ENCODE measurements at places on chromosomes 11 and 22.

DNA sequence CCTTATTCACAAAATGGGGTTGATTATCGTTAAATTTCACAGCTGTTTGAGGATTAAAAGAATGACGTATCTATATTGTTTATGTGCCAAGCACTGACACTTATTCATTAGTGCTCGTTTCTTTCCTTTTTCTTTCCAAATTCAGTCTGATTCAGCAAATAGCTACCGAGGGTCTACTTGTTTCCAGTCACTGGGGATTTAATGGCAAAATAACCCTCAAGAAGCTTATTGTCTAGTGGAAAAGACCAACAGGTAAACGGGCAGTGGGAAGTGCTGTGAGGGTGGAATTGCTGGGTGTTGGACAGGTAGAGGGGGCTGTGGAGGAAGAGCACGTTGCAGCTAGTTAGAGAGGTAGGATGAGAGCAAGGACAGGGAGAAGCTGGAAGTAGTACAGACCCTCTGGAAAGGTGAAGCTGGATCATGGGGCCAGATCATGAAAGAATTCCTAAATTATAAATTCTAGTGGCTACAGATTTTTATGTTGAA is 48.3 kb upstream of the BIRC3 start:
- no peak for DNase-seq

DNA sequence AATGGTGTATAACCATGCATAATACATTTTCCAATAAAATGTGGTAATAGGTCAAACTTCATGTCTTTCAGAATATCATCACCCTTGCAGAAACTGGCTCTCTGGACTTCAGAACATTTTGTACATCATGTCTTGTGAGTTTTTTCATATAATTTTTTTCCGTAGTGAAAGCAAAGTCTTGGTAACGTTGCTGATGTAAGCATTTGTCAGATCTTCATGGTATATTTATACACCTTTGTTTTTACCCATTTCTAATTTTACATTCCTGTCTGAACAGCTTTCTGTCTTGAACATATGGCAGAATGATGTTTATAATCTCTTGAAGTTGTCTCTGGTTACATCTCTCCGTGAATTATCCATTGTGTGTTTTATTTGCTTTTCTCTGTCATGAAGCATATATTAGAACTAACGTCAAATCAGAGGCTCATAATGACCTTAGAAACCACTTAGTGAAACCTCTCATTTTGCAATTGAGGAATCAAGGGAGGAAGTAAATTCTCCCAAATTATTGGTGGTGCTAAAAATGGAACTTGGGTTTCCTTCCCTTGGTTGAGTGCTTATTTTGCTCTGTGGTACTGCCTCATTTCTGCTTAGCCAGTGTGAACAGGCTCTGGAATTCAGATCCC is 37.4 kb downstream of the CSRP3 start:
- DNase-seq: no peak

DNA sequence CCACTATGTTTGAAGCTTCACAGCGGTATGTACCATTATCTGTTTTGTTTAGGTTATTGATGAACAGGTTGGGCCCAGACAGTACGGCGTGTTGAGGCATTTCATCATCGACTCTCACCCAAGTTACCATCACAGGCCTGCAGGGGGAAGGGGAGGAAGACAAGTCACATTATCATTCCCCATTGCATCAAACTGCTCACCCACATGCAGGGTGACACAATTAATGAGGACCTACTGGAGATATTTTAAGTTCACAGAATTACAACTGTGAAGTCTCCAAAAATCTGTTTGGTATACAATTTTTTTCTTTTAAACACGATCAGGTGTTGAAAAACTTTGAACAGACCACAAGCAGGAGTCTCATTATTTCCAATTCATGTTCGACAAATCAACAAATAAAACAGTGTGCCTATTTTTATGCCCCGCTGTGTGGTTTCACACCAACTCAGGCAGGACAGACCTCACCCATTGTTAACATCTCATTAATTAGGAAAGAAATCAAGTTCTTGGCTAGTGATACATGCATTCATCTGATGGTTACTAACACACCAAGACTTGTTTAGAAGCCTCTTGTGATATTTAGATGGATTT is 289.5 kb downstream of the CADM1 start:
- no peak for DNase-seq

GRCh38 chr11:76523147-76523546 is 78.3 kb downstream of the EMSY start:
- DNase-seq: no peak

- DNase-seq: no peak
Observed at GRCh38 chr11:101034076-101034475, 95.5 kb downstream of the PGR start.

GRCh38 chr11:44494785-44495184 is 70.7 kb upstream of the CD82 start:
- no peak for DNase-seq

DNA sequence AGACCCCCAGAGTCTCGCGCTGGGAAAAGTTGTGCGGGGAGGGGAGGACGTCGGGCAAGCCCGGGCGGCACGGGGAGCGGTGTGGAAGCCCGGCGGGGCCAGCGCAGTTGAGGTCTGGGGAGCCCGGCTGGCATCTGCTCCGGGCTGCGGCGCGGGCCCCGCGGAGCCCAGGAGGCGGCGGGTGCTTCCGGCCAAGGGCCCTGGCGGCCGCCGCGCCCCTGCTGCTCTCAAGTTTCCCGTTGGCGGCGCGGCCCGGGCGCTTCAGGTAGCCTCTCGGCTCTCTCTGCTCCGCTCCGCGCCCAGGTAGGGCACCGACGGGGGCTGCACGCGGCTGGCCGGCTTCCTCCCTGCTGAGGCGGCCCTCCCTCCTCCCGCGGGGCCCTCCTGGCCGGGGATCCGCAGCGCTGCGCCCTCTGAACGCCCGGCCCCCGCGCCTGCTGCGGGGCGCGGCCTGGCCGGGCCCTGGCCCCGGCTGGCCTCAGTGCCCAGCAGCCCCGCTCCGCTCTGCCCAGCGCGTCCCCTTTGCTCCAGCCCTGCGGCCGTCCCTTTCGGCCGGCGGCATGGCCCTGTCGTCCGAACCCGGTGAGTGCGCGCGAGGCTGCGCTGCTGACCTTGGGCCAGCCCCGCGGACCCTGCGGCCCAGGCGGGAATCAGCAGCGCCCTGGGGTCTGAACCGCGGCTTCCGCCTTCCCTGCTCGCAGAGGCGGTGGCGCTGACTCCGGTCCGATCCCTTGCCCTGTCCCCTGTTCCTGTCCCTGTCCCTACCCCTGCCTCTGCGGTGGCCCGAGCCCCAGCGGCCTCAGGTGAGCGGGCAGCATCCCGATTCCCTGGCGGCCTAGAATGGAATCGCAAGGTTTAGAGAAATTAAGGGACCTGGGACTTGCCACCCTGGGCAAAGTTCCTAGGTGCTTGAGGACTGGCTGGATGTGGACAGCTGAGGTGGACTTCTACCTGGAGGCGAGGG is 4.3 kb upstream of the AMPD3 start:
- peak; percentile 68 for DNase-seq

DNA sequence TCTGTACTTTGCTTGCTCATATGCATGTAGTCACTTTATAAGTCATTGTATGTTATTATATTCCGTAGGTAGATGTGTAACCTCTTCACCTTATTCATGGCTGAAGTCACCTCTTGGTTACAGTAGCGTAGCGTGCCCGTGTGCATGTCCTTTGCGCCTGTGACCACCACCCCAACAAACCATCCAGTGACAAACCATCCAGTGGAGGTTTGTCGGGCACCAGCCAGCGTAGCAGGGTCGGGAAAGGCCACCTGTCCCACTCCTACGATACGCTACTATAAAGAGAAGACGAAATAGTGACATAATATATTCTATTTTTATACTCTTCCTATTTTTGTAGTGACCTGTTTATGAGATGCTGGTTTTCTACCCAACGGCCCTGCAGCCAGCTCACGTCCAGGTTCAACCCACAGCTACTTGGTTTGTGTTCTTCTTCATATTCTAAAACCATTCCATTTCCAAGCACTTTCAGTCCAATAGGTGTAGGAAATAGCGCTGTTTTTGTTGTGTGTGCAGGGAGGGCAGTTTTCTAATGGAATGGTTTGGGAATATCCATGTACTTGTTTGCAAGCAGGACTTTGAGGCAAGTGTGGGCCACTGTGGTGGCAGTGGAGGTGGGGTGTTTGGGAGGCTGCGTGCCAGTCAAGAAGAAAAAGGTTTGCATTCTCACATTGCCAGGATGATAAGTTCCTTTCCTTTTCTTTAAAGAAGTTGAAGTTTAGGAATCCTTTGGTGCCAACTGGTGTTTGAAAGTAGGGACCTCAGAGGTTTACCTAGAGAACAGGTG is 11.1 kb downstream of the CCND1 start:
- no peak for DNase-seq

GRCh38 chr22:24335496-24335895 is 64.9 kb downstream of the SPECC1L start:
- DNase-seq: no peak

DNA sequence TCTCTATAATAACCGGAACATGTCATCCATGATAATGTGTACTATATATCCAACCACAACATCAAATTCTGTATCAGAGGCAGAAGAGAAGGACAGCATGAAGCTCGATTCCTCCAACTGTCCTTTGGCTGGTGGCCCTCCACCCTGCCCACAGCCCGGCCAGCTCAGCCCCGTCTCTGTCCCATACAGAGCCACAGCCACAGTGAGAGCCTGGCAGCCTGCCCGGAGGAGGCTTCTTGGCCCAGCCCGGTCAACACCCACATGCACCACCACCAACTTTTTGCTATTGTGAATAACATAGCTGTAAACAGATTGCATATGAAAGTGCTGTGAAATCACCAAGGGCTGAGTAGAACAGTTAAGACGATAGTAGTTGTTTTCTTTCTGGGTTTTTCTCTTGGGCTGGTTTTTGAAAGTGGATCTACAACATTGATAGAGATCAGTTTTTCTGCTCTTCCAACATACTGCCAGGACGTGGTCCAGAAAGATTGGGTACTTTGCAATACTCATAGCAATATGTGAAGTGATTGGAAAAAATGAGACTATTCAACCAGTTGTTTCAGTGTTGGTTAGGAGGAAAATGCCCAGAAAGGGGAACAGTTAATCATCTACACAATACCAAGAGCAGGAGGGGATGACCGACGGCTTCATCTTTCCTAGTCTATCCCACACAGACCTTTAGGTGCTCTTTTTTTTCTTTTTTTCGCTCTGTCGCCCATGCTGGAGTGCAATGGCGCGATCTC is 6.9 kb upstream of the TUBA8 start:
- peak; percentile 43 for DNase-seq

GRCh38 chr11:77402218-77402556 is 71.7 kb downstream of the PAK1 start:
- DNase-seq: no peak

GRCh38 chr22:24153353-24153752 is 27.9 kb upstream of the SUSD2 start:
- DNase-seq: peak; percentile 56

DNA sequence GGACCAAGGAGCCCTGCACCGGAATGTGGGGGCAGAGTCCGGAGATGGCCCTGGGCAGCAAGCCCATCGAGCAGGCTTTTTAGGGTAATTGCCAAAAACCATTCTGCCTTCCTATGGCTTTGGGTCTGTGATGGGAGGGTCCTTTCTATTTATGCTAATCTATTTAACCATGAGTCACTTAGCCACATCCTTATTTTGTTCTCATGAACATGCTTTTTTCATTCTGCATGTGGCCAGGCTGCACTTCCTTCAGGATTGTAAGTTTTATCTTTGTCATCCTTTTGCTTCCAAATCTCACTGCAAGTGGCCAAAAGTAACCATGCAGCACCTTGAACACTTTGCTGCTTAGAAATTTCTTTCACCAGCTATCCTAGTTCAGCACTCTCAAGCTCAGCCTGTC is 88.3 kb downstream of the EFCAB6 start:
- no peak for DNase-seq

DNA sequence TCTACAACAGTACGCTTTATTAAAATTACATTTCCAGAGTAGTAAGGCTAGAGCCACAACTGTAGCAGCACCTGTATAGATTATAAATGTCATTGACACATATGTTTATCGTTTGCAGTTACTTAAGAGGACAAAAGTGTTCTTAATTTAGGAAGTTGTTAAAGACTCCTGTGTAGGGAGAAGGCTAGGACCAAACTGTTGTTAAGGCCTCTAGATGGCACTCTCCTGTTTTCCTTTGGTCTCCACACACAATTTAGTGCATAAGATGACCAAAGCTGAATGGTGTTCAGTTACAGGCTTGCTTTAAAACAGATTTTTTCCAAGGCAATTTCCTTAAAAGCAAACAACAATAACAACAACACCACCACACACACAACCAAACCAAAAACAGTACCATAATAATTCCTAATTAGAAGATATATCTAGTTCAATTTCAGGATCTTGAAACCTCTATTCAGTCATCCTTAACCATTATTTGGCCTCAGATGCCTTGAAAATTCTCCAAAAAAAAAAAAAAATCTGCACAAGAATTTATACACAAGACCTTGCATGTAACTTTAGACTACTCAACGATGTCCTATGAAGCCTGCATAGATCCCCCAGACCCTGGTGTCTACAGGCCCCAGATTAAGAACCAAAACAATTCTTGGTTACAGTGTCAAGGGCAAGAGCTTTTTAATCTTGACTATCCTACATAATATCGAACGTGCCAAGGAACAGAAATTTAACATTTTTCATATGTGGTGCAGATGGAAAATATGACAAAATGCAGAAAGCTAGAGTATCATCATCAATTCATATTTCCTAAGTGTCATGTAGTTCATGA is 42.6 kb upstream of the APOA1 start:
- no peak for DNase-seq

DNA sequence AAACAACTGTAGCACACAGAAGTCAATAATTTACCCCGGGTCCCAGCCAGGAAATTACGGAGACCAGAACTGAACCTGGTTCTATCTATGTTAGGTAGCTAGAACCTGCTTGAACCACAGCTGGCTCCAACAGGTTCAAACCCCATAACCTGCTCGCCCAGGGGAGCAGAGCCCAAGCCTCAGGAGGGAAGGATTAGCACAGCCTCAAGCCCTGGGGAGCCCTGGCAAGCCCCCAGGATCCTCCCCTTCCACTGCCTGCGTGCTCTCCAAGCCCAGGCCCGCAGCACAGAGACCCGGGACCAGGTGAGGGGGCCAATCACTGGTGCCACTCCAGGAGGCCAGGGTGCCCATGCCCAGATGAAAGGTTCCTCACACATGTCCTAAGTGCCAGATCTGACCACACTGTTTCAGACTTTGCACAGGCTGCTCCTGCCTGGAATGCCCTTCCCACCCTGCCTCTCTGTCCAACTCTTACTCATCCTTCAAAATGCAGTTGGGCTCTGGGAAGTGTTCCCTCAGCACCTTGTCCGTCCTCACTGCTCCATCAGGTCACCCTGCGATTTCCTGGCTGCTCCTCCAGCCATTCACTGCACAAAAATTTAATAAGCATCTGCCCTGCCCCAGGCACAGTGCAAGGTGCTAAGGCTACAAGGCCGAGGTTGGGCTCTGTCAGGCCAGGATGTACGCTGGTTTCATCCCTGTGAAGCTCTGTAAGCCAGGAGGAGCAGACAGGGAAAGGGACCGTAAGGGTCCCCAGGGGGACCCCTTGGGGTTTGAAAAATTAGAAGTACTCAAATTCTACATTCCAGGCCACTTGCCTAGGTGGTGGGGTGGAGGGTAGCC is 32.2 kb downstream of the ARRB1 start:
- no peak for DNase-seq

GRCh38 chr11:65217441-65218423 is 36.0 kb downstream of the CAPN1 start:
- no peak for DNase-seq

All from activated CD4-positive, alpha-beta memory T cell treated with anti-CD3 and anti-CD28 coated beads for 36 hours (primary cell).